Progenitor cell of endocrine pancreas (in vitro differentiated cells): ENCODE measurements at places on chromosomes 1 and 21. TPM values are rescaled to one million over a fixed set of nuclear protein-coding genes. Genes with fewer than 3 reads are reported as not detected.

C4BPA gene
- total RNA-seq, result not detected in 2 replicates

NFIA gene
- total RNA-seq, result 1.2 and 3.9 TPM in 2 replicates

KCNA3 gene
- total RNA-seq, result 0.72 and 0.75 TPM in 2 replicates

PCP4L1 gene
- total RNA-seq, result 0.86 and 1.1 TPM in 2 replicates

FAM163A gene
- 1.1 and 1.5 TPM in 2 replicates for total RNA-seq

PIGK gene
- 22.1 and 22.7 TPM in 2 replicates for total RNA-seq

PHC2 gene
- total RNA-seq, result 135 and 138 TPM in 2 replicates

KIF2C gene
- 26.6 and 28.7 TPM in 2 replicates for total RNA-seq

CD1E gene
- not detected in 2 replicates for total RNA-seq

LYPD8 gene
- total RNA-seq, result not detected in 2 replicates

FAM167B gene
- 3.8 and 4.4 TPM in 2 replicates for total RNA-seq

DNA sequence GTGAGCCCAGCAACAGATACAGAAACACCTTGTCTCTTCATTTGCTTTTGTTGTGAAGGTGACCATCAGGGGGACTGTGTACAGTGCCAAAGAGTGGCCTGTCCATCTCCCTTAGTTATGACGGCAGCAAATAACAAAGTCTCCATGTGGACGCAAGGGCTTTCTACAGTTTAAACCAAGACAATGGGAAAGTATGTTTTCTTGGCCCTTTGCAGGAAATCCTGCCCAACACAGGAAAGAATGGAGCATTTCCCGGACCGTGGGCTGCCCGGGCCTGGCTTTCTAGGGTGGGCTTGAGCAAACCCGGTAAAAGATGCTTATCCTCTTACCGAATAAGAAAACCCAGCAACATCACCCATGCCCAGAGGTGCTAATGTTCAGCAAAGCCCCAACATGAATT is 87.3 kb downstream of the ZBTB18 start:
- no peak overlapping the region for H3K27ac ChIP-seq
- H3K27me3 ChIP-seq, result no peaks in the 10 kb centered on the region
- H3K4me1 ChIP-seq, result no peaks in the 10 kb centered on the region

DNA sequence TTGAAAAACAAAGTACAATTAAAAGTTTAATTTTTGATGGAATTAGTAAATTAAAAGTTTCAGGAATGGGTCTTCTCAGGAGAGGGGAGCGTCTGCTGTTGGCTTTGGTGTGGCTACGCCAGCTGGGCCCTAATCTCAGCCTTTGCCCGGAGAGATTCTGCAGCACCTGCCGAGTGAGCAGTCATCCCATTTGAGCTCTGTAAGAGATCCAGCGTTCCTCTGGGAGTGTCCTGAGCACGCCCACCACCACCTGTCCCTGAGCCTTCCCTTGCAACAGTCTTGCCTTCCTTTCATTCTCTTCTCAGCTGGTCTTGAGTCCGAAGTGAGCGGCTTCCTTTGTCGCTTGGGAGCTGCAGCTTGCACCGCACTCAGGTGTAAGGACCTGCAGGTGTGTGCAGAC is 263.1 kb downstream of the CAMTA1 start:
- no peak for DNase-seq
- H3K36me3 ChIP-seq, result no peaks in the 10 kb centered on the region
- H3K27me3 ChIP-seq, result peaks cover 45% of the 10 kb centered on the region
- no peak overlapping the region for H3K4me3 ChIP-seq
- H3K27ac ChIP-seq, result no peak overlapping the region

DNA sequence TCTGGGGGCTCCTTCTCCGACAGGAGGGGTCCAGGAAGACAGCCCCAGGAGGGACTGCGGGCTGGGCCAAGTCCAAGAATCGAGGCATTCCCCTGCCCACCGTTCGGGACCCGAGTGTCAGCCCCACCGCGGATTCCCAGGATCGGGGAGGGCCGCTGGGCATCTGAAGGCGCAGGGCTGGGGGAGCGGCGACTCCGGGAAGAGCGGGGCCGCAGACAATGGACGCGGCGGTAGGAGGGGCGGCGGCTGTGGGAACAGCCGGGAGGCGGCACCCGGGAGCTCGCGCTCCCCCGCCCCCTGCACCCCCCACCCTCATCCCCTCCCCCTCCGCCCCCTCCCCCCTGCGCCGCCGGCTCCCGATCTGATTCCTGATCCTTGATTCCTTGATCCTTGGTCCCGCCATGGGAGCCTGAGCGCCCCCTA is at the start of gene VANGL2:
Gene VANGL2, plus strand, starts transcription at position 342 of the 423 bp plus-strand sequence. CDS start 15,274 bp downstream, outside the sequence.
- DNase-seq, result peak; percentile 87
- H3K27me3 ChIP-seq, result no peaks in the 10 kb centered on the region
- no peaks in the 10 kb centered on the region for H3K36me3 ChIP-seq
- H3K4me1 ChIP-seq, result peaks cover 33% of the 10 kb centered on the region
- peak within 1 kb of the TSS; percentile 86 for H3K4me3 ChIP-seq
- peak within 1 kb of the TSS; percentile 87 for H3K27ac ChIP-seq

DNA sequence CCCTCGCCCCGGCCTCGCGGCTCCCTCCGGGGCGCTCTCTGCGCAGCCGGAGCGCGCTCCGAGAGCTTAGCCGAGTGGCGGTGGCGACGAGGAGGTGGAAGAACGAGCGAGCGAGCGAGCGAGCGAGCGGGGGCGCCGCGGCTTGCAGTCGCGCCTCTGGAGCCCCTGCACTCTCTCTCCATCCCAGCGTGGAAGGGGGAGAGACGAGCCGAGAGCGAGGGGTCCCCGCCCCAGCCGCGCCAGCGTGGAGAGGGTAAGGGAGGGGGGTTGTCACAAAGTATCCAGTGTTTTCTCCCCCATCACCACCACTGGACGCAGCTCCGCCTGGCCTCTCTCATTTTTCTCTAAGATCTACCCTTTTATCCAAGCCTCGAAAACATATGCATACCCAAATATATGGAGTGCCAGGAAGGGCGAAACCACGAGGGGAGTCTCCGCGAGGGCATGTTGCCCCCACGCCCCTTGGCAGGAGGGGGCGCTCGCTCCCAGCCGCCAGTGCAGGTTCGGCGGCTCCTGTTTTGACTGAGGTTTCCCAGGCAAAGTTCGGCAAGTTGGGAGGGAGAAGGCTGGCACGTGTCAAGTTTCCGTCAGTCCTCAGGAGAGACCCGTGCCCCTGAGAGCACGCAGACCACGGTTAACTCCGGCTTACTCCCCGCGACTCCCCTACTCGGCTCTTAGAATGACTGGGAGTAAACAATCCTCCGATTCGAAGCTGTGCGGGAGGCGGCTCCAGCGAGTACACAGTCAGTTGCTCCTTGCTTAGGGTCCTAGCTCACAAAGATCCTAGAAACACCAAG is 569 bp upstream of the DAB1 start:
- peaks cover 10% of the 10 kb centered on the region for H3K4me1 ChIP-seq
- peak overlapping the region; percentile 75 for H3K4me3 ChIP-seq
- peak overlapping the region; percentile 84 for H3K27ac ChIP-seq
- DNase-seq, result peak; percentile 57
- peaks cover 53% of the 10 kb centered on the region for H3K27me3 ChIP-seq
- H3K36me3 ChIP-seq, result no peaks in the 10 kb centered on the region

DNA sequence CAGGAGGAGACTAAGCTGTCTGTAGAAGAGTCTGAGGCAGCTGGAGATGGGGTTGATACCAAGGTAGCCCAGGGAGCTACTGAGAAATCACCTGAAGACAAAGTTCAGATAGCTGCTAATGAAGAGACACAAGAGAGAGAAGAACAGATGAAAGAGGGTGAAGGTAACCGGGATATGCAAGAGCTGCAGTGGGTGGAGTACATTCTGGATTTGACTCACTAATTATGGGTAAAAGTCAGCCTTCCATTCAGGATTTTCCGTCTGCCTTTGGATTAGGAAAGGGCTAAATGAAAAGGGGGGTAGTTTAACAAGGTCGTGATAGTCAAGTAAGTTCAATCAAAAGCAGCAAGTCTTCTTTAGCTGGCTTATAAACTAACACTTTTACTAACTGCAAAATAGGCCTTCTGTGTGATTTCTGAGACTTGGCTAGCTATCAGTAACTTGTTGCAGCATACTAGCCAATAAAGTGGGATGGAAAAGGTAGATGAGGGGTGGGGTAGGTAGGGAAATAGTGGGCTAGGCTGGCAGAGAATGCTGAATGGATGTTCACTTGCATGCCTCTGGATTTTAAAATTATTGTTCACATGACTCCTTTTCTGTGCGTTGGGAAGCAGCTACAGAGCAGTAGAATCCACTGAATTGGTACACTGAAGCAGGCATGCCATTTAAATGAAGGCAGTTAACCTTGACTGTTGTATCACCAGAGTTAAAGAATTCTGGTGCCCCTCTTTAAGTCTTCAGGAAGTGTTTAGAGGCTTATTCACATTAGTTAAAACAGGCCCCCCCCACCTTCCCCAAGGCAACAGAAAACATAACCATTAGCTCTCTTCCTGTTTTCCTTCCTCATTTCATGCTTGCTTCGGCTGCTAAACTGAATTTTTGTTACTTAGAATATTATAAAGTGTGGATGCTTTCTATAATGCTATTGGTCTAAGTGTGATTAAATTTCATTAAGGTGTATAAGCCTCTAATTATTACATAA is 15.4 kb downstream of the CCDC17 start:
- H3K4me3 ChIP-seq, result no peak overlapping the region
- H3K4me1 ChIP-seq, result peaks cover 6% of the 10 kb centered on the region
- no peaks in the 10 kb centered on the region for H3K27me3 ChIP-seq

- H3K4me1 ChIP-seq, result peaks cover 8% of the 10 kb centered on the region
- H3K27ac ChIP-seq, result no peak overlapping the region
- H3K36me3 ChIP-seq, result no peaks in the 10 kb centered on the region
- no peak overlapping the region for H3K4me3 ChIP-seq
- DNase-seq, result no peak
- H3K27me3 ChIP-seq, result peaks cover 14% of the 10 kb centered on the region
These were observed 171.5 kb downstream of the ZNF281 start for GRCh38 chr1:200238311-200238710.

DNA sequence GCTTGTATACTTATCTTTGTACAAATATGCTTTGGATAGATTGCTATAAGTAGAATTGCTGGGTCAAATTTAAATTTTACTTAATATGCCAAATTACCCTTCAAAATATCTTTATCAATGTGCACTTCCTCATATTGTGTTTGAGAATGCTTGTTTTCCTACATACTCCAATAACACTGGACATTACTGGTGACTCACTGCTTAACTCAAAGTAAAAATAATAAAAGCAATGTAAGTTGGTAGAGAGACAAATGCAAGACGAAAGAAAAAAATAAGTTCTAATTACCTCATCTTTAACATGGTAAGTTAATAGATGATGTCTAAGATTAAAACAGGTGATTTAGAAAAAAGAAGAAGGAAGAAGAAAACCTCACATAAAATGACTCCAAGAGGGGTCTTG is 7.9 kb upstream of the SH3GLB1 start:
- no peak for DNase-seq
- no peaks in the 10 kb centered on the region for H3K36me3 ChIP-seq
- no peaks in the 10 kb centered on the region for H3K27me3 ChIP-seq
- no peak overlapping the region for H3K27ac ChIP-seq

- no peak overlapping the region for H3K27ac ChIP-seq
- no peaks in the 10 kb centered on the region for H3K36me3 ChIP-seq
- no peak for DNase-seq
- peaks cover 17% of the 10 kb centered on the region for H3K27me3 ChIP-seq
These were observed 50.3 kb downstream of the MCOLN2 start for GRCh38 chr1:84946631-84947030.

- H3K4me3 ChIP-seq, result no peak overlapping the region
- peak overlapping the region; percentile 67 for H3K27ac ChIP-seq
- no peak for DNase-seq
- H3K4me1 ChIP-seq, result peaks cover 19% of the 10 kb centered on the region
- peaks cover 23% of the 10 kb centered on the region for H3K36me3 ChIP-seq
These were observed 14.7 kb downstream of the LYPLAL1 start for GRCh38 chr1:219188331-219188803.

GRCh38 chr1:10835421-10835820 is 39.0 kb upstream of the CASZ1 start:
- H3K36me3 ChIP-seq, result no peaks in the 10 kb centered on the region
- H3K4me3 ChIP-seq, result no peak overlapping the region
- H3K4me1 ChIP-seq, result peaks cover 4% of the 10 kb centered on the region
- H3K27me3 ChIP-seq, result peaks cover 20% of the 10 kb centered on the region

- no peaks in the 10 kb centered on the region for H3K36me3 ChIP-seq
- DNase-seq, result no peak
- peaks cover 14% of the 10 kb centered on the region for H3K4me1 ChIP-seq
- H3K4me3 ChIP-seq, result no peak overlapping the region
These were observed 49.7 kb upstream of the PRDX6 start for GRCh38 chr1:173427146-173428054.

- peaks cover 49% of the 10 kb centered on the region for H3K27me3 ChIP-seq
- H3K27ac ChIP-seq, result no peak overlapping the region
- H3K4me1 ChIP-seq, result peaks cover 21% of the 10 kb centered on the region
- H3K4me3 ChIP-seq, result no peak overlapping the region
- no peak for DNase-seq
These were observed 4.7 kb upstream of the G0S2 start for GRCh38 chr1:209670441-209671082.

- no peaks in the 10 kb centered on the region for H3K36me3 ChIP-seq
- no peaks in the 10 kb centered on the region for H3K27me3 ChIP-seq
- no peak within 1 kb of the TSS for H3K4me3 ChIP-seq
- no peak within 1 kb of the TSS for H3K27ac ChIP-seq
- DNase-seq, result no peak
These were observed at the start of gene LRRC39 for GRCh38 chr1:100178091-100178490. LRRC39 (minus strand) TSS chr1:100178256; CDS start chr1:100168516, 9,740 bp downstream.

GRCh38 chr1:30172757-30173156 is 550.6 kb downstream of the MATN1 start:
- H3K27me3 ChIP-seq, result no peaks in the 10 kb centered on the region
- no peak overlapping the region for H3K27ac ChIP-seq
- no peaks in the 10 kb centered on the region for H3K36me3 ChIP-seq
- H3K4me3 ChIP-seq, result no peak overlapping the region

- peak; percentile 45 for DNase-seq
- H3K4me1 ChIP-seq, result no peaks in the 10 kb centered on the region
- peak overlapping the region; percentile 78 for H3K27ac ChIP-seq
- H3K27me3 ChIP-seq, result no peaks in the 10 kb centered on the region
- H3K36me3 ChIP-seq, result peaks cover 33% of the 10 kb centered on the region
- H3K4me3 ChIP-seq, result no peak overlapping the region
These were observed 71.8 kb upstream of the ADAM30 start for GRCh38 chr1:119968068-119968492.

- no peak for DNase-seq
- no peak overlapping the region for H3K4me3 ChIP-seq
- H3K36me3 ChIP-seq, result no peaks in the 10 kb centered on the region
- H3K4me1 ChIP-seq, result peaks cover 30% of the 10 kb centered on the region
These were observed 13.0 kb upstream of the DENND2D start for GRCh38 chr1:111213412-111213811.

GRCh38 chr1:236150986-236151385 is 8.6 kb downstream of the GPR137B start:
- H3K36me3 ChIP-seq, result no peaks in the 10 kb centered on the region
- no peak for DNase-seq
- H3K4me3 ChIP-seq, result no peak overlapping the region
- H3K27me3 ChIP-seq, result peaks cover 9% of the 10 kb centered on the region

- DNase-seq, result no peak
- H3K4me3 ChIP-seq, result no peak overlapping the region
- H3K27me3 ChIP-seq, result no peaks in the 10 kb centered on the region
- no peaks in the 10 kb centered on the region for H3K4me1 ChIP-seq
- no peaks in the 10 kb centered on the region for H3K36me3 ChIP-seq
These were observed 54.9 kb downstream of the TM2D1 start for GRCh38 chr1:61670016-61670415.

GRCh38 chr1:109167001-109167506 is 46.7 kb upstream of the SARS1 start:
- peaks cover 8% of the 10 kb centered on the region for H3K4me1 ChIP-seq
- H3K27ac ChIP-seq, result no peak overlapping the region
- no peak overlapping the region for H3K4me3 ChIP-seq
- no peak for DNase-seq
- no peaks in the 10 kb centered on the region for H3K27me3 ChIP-seq
